ENCODE measurements at places on chromosomes 2 and 18. TPM values are rescaled to one million over a fixed set of nuclear protein-coding genes. Genes with fewer than 3 reads are reported as not detected.

POTEJ gene
- not detected for total RNA-seq

CCBE1 gene
- 0.13 TPM for total RNA-seq

DNA sequence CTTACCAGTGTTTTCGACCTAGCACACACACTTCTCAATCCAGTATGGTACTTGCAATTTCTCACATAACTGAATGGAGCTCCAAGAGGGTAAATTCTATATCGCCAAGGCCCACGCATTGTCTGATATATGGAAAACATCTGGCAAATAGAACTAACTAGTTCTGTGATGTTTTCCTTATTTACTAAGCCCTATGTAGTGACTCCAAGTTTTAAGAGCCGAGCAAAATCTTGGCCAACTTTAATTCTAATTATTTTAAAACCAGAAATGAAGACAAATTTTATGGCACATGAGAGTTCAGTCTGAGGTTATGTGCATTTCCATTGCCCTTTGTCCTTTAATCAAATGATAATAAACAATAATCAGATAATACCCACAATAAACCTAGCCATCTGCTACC lies 1119.7 kb upstream of the CNTNAP5 start:
- H3K4me3 ChIP-seq: no peak overlapping the region
- no peak overlapping the region for H3K27ac ChIP-seq
- DNase-seq: no peak
- no peaks in the 10 kb centered on the region for H3K27me3 ChIP-seq

DNA sequence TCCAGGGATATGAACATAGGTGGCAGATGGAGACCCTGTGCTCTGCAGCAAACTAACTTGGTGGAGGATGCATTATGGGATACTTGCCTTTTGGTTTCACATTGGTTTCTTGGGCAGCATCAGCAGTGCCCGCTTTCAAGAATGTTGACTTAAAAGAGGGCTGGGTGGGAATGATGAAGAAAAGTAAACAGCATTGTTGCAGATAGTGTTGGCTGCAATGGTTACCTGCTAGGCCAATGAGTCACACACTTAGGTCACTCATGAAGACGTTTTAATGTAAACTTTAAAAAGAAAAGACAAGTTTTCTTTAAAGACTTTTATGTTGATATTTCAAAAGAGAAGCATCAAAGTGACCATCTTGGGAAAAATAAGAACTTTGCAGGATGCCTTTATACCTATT lies 26.1 kb upstream of the FAM237A start:
- H3K4me3 ChIP-seq: no peak overlapping the region
- no peaks in the 10 kb centered on the region for H3K36me3 ChIP-seq
- no peak overlapping the region for H3K27ac ChIP-seq
- no peaks in the 10 kb centered on the region for H3K4me1 ChIP-seq
- 0 out of 3 replicates have a peak, but pooled peaks cover 2% of the 10 kb centered on the region for H3K27me3 ChIP-seq

GRCh38 chr2:45904267-45904945 lies 252.9 kb downstream of the PRKCE start:
- no peak overlapping the region for H3K4me3 ChIP-seq
- H3K4me1 ChIP-seq: no peaks in the 10 kb centered on the region
- no peak for DNase-seq
- no peaks in the 10 kb centered on the region for H3K36me3 ChIP-seq
- no peak overlapping the region for H3K27ac ChIP-seq

HOXD9 gene
- not detected for total RNA-seq
